ENCODE measurements at places on chromosomes 5 and 9.

DNA sequence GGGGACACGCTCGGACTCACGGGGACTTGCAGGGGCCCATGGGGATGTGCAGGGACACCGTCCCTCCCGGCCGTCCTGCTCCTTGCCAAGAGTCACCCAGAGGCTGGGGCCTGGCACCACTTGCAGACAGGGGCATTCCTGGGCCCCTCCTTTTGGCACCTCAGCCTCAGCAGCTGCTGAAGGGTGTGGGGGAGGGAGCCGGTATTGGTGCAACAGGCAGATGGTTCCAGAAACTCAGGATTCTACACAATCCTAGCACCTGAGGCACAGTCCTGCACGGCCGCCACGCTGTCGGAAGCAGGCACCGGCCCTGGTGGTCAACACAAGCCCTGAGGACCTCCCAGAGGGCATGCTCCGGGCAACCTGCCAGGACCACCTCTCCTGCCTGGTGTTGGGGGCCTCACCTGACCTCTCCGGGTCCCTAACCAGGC, 19.3 kb upstream of the SLC12A7 start:
- no peak for DNase-seq

GRCh38 chr9:92642564-92642963, 27.4 kb downstream of the IPPK start:
- no peak for DNase-seq

- DNase-seq = no peak
These were observed 418.2 kb downstream of the CDK5RAP2 start for GRCh38 chr9:120161776-120162175.

- peak; percentile 14 for DNase-seq
These were observed 168.4 kb downstream of the CCDC192 start for GRCh38 chr5:127871503-127872153.

DNA sequence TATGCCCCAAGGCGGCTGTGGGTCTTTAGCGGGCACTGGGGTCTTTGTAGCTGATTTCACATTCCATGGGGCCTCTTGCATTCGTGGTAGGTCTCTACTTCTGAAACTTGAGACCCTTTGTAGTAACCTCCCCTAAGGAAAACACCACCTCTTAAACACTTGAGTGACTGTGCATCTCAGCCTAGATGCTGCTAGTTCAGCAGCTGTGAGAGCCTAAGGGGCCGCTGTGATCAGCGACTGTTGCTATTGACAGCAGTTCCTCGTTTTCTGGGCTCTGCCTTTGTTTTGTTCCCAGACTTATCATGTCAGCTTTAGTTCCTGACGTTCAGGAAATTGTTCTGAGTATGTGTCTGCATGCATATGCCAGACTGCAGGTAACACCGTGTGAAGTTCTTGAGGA, 171.2 kb downstream of the HSPA4 start:
- no peak for DNase-seq

All from AG08395 (cell line).